ENCODE measurements at places on chromosomes 4 and X.

GRCh38 chrX:30904632-30905031 lies 15.6 kb upstream of the TAB3 start:
- no peak for DNase-seq

GRCh38 chr4:130124066-130124465 lies 1028.1 kb downstream of the C4orf33 start:
- no peak for DNase-seq

DNA sequence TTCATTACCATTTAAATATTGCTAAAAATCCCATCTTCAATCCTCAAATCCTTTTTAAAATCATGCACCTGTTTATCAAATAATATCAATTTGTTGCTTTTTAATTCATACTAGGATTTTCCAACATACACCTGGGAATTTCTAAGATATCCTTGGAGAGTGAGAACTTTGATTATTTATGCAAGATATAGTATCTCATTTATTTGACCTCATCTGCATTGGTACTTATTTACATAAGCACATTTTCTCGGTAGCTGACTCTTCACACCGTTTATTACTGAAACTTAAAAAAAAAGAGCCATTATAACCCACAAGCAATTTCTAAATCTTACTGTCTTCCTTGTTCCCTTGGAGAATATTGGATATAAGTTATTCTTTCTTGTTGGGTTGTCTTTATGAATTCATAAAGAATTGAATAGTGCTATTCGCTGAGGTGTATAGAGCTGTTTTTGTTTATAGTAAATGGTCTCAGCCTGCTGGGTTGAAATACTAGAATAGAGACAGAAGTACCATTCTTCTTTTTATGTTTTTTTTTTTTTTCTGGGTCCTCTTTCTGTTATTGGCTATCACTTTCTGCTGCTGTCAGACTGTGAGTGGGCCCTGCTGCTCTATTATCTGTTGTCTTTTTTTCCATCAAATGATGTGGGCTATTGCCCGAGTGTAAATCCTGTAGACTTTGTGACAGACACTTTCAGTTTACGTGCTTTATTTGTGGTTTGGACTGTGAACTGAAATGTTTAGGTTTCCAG lies 2.9 kb downstream of the UGT8 start:
- no peak for DNase-seq

- DNase-seq, result no peak
Observed at GRCh38 chrX:758917-759316, 128.3 kb downstream of the SHOX start.

GRCh38 chr4:28250646-28251045 lies 1390.0 kb downstream of the STIM2 start:
- no peak for DNase-seq

- DNase-seq, result no peak
Observed at GRCh38 chr4:32752962-32753361, 2032.8 kb downstream of the PCDH7 start.

DNA sequence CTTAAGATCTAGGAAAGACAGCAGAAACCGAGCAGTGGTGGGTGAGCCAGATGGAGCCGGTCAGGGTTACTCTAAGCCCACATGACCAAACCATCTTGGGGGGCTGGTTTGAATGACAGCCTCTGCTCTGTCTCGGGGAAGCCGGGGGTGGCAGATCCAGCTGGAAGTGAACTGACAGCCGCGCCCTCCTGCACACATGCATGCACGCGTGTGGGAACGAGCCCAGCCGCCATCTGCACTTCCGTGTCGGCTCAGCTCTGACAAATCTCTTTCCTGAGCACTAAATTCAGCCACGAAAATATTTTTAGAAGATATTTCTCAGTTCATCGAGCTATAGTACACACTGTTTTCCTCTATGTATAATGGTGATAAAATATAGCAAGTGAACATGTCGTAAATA lies 115.5 kb downstream of the DCTD start:
- no peak for DNase-seq

GRCh38 chr4:8221476-8221875 lies 22.4 kb downstream of the SH3TC1 start:
- no peak for DNase-seq

DNA sequence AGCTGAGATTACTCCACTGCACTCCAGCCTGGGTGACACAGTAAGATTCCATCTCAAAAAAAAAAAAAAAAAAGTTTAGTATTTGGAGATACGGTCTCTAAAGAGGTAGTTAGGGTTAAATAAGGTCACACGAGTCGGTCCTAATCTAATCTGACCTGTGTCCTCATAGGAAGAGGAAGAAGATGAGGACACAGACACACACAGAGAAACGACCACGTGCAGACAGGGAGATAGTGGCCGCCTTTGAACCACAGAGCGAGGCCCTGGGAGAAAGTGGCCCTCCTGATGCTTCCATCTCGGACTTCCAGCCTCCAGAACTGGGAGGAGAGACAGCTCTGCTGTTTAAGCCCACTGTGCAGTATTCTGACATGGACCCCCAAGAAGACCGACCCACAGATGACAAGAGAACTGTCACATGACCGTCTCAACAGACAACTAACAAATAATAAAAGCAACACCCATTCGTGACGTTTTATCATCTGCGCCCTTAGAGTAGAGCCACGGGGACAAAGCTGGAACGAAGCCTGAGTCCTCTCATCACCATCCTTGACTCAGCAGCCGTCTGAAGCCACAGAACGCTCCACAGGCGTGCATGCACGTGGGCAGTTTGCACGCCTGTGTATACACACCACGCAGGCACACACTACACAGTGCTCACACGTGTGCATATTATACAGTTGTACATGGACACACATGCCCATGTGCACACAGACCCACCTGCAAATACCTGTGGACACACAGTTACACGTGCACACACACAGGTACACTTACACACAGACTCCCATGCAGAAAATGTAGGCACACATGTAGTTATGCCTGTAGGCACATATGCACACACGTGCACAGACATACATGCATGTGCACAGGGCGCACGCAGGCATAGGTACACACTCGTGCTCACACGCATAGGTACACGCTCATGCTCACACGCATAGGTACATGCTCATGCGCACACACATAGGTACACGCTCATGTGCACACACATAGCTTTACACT lies 51.7 kb downstream of the FAM53A start:
- DNase-seq, result no peak

GRCh38 chr4:48331577-48332330 lies 9.6 kb upstream of the SLAIN2 start:
- DNase-seq, result no peak

- DNase-seq, result no peak
Observed at GRCh38 chr4:123073650-123074049, 151.3 kb upstream of the NUDT6 start.
